Activated CD4-positive, CD25-positive, alpha-beta regulatory T cell (primary cell): ENCODE measurements at places on chromosomes 2 and 18.

DNA sequence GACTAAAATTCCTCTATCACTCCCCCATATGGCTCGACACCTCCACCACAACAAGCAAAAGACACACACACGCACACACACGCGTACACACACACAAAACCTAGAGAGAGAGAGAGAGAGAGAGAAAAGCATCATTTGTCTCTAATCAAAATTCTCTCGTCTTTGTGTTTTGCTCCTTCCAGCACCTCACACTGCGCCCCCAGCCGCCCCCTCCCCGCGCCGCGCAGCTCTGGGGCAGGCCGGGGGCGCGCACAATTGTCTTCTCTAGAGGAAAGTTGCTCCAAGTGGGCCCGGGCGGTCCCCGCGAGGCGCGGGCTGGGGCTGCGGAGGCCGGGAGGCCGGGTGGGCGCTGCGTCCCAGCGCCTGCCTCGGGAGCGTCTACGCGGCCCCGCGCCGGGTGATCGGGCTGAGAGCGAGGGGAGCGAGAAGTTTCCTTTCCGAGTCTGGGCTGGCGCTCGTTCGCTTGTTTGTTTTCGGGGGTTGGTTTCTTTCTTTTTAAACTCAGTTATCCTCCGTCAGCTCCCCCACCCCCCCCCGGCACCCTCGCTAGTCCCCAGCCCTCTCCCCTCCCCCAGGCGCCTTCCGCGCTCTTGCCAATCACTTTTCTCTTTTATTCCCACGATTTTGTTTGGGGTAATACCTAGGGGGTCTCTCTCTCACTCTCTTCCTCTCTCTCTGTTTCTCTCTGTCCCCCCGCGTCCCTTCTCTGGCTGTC is 4.1 kb downstream of the ZEB2 start:
- no peak for DNase-seq

DNA sequence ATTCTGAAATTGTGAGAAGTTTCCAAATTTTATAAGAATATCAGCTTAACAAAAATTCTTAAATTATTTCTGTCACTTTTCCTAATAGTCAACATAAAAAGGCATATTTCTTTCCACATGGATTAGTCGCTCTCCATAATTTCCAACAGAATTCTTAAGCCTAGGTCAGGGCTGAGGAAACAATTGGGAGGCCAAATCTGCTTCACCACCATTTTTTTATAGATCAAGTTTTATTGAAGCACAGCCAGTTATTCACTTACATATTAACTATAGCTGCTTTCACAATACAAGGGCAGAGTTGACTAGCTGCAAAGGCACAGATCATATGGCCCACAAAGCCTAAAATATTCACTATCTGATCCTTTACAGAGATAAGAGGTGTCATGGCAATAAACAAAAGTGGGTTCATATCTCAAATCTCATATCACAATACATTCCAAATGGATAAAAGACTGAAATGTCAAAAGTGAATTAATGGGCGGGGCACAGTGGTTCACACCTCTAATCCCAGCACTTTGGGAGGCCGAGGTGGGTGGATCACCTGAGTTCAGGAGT is 18.7 kb downstream of the MEMO1 start:
- DNase-seq, result no peak

- no peak for DNase-seq
Observed at GRCh38 chr2:199693861-199694260, 157.1 kb downstream of the FTCDNL1 start.

- no peak for DNase-seq
Observed at GRCh38 chr2:85961053-85961452, 72.3 kb upstream of the ST3GAL5 start.

GRCh38 chr2:127362971-127363370 is 24.8 kb downstream of the MAP3K2 start:
- no peak for DNase-seq

DNA sequence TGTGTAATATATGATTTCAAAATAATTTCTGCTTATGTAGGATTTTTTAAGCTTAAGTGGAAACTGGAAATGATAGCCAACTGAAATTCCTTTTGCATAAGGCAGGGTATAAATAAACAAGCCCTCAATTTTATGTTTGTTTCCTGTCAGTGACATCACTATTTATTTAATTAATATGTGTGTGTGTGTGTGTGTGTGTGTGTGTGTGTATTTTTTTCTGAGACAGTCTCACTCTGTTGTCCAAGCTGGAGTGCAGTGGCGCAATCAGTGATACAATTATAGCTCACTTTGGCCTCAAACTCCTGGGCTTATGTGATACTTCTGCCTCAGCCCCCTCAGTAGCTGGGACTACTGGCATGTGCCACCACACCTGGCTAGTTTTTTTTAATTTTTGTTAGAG is 29.3 kb upstream of the CYP20A1 start:
- DNase-seq, result no peak

DNA sequence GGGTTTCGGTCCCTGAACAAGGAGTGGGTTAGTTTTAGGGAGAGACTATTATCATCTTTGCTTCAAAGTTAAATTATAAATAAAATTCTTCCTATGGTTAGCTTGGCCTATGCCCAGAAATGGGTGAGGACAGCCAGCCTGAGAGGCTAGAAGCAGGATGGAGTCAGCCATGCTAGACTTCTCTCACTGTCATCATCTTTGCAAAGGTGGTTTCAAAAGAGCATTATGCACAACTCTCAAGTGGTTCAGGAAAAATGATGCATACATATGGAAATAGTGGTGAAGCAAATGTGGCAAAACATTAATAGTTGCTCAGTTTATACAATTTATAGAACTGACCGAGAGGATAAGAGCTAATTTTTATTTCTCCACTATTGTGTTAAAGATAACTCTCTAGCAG is 283.9 kb upstream of the FBXO11 start:
- DNase-seq, result no peak

- DNase-seq, result no peak
Observed at GRCh38 chr2:198880986-198881385, 576.8 kb downstream of the SATB2 start.

DNA sequence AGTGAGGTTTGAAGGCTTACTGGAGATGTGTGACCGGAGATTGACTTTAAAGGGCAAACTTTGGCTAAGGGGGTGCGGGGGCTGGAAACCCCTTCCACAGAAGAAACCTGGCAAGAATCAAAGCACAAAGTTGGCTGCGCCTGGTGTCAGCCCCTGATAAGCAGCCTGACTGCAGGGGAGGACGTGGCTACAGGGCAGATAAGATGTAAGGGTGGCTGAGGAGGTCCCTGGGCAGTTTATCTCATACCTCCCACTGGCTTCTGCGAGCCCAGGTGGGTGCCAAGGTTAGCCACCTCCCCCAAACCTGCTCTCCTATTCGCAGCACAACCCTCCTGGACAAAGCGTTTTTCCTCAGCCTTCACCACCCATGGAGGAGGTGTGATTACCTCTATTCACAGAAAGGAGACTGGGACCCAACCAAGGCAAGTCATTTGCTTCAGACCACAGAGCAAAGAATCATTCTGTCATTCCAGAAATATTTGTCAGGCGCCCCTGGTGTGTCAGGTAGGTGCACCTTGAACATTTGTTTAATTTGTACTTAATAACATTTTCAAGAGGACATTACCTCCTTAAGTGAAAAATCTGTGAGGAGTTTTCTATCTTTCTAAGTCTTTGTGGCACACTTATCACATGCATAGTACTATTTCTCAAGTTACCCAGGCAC is 73.1 kb upstream of the IL1R1 start:
- no peak for DNase-seq

DNA sequence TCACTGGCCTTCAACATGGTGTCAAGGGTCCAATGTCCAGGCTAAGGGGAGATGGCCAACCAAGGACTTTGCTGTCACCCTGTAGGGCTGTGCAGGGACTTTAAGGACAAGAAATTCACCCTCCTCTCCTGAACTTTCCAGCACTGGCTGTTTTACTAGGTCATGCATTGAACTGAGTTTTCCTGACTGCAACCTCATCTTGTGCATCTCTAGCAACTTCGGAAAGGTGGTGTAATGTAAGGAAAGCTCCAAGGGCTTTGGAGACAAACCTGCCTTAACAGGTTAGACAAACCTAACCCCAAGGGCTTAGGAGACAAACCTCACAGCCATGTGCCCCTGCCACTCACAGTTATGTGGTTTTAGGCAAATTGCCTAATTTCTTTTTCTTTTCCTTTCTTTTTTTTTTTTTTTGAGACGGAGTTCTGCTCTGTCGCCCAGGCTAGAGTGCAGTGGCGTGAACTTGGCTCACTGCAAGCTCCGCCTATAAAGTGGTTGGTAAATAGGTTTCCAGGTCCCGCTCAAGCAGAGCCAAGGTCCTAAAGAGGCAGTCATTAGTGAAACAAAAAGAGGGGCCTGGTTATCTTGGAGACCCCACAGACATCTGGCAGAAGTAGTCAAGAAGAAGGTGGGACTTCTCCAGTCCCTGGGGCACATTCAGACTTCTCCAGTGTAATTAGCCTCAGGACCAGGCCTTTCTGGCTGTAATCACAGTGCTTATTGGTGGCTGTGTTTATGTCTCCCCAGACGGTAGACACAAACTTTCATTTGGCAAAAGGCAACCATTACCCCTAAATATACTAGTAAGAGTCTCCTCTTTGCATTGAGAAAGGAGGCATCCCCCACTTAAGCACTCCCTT is 37.6 kb upstream of the PMAIP1 start:
- no peak for DNase-seq

- DNase-seq, result no peak
Observed at GRCh38 chr2:86790134-86790675, 508 bp downstream of the CD8A start.

DNA sequence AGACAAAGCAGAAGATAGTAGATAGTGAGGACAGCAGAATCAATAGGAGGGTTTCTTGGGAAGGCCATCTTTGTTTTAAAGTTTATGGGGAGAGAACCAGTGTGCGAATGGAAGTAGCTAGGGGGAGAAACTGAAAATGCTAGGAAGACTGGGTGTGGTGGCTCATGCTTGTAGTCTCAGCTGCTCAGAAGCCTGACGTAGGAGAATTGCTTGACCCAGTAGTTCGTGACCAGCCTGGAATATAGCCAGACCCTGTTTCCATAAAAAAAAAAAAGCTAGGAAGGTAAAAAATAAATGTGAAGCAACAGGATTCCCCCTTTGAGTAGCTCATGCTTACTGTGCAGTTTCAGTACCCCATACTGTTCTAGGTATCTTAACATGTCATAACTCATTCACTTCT is 19.2 kb upstream of the DRC1 start:
- DNase-seq, result no peak

DNA sequence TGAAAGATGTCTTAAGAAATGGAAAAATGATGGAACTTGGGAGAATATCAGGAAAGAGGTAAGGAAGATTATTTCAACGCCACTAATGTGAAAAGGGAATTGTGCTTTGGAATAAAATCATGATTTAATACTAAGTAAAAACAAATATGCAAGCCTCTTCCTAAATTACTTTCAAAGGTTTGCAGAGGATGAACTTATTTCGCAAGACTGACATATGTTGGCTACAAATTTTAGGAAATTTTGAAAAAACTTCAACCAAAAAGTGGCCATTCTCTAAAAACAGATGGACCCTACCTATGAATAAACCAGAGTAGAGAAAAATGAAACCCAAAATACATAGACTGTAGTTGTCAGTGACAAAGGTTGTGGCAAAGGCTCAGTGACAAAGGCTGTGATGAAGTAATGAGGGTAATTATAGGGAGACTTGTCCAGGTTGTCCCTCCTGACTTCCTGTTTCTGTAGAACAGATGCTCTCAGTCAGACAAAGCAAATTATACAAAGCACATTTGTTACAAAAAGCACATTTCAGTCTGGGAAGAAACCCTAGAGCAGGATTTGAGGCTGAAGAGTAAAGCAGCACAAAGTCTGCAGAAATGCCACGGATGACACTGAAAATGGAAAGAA is 39.5 kb downstream of the SFT2D3 start:
- DNase-seq, result no peak

GRCh38 chr2:239142806-239143205 is 258.0 kb downstream of the HDAC4 start:
- DNase-seq, result no peak

DNA sequence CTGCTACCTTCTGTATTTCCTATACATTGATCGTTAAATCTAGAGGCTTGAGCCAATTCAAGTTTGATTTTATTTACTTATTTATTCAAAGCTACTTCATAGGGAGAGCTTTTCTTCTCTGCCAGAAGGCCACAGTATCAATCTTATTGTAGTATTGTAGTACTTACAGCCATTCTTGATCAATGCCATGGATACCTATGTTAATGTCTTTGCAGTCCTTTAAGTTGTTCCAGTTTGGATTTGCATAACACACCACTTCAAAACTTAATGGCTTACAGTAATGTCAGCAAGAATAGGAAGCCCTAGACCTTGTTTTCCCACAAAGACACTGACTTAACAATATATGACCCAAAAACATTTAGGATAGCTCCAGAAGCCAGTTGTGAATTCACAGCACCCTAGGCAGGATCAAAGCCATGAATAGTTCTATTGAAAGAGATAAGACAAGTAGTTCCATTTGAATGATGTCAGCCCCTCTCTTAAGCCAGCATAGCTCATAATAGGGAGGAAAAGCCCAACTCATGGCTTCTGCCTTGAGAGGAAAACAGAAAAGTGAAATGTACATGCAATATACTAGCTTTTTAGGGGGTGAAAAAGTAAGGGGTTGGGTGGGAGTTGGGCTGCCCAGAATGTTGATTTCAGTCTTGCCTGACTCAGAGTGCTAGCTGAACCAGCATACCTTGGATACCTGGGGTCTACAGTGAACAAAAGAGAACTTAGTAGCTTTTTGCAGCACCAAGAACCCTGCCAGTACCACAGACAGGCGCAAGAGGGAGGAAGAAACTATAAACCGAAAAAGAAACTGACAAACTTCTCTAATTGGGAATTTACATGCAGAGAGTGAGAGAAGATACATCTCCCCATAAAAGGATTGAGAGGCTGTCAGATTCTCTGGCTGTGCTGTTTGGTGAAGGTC is 101.4 kb downstream of the CAMKMT start:
- no peak for DNase-seq

DNA sequence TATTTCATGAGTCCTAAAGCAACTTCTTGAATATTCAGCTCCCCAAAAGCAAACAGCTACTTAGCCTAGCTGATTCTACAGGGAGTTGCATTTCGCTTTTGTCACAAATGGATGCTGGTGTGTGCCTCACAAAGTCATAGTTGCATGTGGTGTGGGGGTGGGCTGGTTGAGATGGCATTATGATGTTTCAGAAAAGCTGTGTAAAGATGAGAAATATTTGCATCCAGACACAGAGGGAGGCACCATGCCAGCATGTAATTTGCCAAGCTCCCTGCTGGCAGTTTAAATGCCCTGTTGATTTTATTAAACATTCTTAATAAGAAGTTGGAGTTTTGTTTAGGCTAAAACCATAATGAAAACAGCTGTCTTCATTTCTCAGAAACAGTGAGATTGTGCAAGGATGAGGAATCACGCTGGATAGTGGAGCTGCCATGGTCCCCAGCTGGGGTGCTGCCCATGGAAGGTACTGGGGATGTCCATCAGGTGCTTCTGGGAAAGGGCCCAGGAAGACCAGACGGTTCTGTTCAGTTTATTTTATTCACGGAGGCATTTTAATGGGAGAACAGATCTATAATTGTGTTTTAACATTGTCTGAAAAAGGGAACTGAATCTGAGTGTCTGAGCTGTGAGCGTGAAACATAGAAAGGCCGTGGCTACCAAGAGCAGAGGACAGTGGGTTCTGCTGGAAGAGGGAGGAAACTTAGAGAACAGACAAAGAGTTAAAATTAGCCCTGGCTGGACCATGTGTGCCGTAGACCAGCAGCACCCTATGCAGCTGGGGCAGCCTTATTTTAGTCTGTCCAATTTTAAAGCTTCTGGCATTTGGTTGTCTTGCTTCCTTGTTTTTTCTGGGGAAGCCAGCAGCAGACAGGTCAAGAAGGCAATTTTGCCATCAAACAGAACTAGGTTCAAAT is 177.1 kb downstream of the FAM210A start:
- DNase-seq, result no peak
